ENCODE measurements at places on chromosomes 2 and 18.

GRCh38 chr2:95316466-95317122 lies 19.4 kb downstream of the KCNIP3 start:
- DNase-seq = no peak

GRCh38 chr2:106144621-106145331 lies 49.3 kb downstream of the UXS1 start:
- no peak for DNase-seq

- no peak for DNase-seq
Observed at GRCh38 chr2:225429717-225430116, 30.2 kb downstream of the NYAP2 start.

DNA sequence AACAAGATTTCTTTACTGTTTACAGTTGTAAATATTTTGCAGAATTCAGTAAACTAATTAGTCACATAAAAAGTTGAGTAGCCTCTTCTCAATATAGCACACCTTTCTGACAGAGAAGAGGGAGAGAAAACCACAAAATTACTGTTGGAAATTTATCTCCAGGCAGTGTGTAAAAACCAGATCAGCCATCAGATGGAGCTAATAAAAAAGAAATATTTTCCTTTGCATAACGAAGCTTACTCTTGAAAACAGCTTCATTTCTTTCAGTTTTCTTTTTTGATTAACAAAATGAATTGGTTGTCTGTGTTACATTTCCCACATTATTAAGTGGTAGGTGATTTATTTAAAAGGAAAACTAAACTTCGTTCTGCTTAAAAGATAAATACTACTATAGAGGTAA lies 259.3 kb upstream of the KCNJ3 start:
- DNase-seq = no peak

Data from NCI-H146 (cell line).